ENCODE measurements at places on chromosomes 16 and 17. TPM values are rescaled to one million over a fixed set of nuclear protein-coding genes. Genes with fewer than 3 reads are reported as not detected.

DCXR gene
- 44.3 TPM for total RNA-seq

TBC1D3I gene
- total RNA-seq = not detected

SGCA gene
- not detected for total RNA-seq

MYH1 gene
- not detected for total RNA-seq

OTOP2 gene
- total RNA-seq = not detected

DNA sequence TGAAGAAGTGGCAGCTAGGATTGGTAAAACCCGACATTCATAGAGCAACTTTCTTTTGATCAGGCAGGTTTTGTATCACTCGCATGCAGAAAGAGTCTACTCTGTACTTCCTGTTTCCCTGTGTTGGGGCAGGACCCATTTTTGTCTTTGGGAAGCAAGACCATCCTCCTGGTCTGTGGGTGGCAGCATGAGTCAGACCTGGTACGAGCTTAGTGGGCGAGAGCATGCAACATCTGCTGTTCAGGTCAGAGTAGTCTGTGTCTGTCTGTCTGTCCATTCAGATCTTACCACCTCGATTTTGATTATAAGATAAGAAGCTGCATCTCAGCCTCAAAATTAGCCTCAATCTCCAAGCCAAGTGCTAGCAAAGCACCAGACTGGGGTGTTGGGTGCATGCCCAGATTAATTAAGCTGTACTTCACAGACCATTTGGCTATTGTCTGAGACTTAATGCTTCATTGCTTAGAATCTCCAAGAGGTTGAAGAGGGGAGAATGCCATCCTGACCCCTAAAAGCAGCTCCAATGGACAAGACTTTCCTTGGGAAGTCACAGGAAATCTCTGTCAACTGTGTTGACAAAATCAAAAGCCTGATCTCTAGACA, 110.9 kb downstream of the XYLT1 start:
- no peak for DNase-seq

DNA sequence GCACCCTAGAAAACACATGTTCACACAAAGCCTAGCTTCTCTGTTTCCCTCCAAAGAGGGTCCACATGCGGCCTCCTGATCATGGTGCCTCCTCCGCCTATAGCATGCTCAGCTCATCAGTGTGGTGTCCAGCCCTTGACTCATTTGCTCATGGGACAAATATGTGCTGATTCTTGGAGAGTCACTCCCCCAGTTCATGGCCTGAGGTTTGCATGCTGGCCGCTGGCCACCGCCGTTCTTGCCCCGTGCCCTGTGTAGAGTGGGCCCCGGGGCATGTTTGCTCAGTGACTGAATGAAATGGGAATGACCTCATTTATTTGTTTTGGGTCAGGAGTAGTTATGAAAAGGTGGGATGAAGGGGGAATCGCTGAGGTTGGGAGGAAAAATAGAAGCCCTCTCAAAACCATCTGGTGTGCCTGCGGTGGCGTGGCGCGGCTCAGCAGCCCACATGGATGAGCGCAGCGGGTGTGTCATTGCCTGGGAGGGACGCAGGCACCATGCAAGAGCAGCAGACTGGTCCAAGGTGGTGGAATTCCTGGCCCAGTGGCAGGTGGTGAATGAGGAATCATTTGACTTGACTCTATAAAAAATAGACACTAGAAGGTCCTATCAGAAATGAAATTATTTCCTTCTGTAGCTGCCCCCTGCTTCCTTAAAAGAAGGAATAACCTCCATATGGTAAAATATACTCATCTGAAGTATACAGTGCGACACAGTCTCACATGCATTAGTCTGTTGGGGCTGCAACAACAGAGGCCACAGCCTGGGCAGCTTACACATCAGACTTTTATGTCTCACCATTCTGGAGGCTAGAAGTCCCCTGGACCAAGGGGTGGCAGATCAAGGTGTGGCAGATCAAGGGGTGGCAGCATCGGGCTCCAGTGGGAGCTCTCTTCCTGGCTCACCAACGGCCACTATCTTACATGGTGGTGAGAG, 31.7 kb downstream of the CRISPLD2 start:
- no peak for DNase-seq

- DNase-seq = no peak
These were observed 523 bp downstream of the KCTD2 start for GRCh38 chr17:75047398-75048098.

DNA sequence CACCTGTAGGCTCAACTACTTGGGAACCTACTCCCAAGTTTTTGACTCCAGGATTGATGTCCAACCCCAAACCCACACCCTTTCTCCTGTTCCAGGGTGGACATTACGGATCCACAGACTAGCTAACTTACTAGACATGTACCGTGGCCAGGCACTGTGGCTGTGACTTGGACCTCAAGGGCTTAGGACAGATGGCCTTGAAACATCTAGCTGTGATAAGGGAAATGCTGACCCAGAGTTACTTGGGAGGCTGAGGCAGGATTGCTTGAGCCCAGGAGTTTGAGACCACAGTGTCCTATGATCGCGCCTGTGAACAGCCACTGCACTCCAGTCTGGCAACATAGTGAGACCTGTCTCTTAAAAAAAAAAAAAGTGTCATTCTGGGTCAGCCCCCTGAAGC, 4.2 kb downstream of the STARD3 start:
- no peak for DNase-seq

- DNase-seq = no peak
These were observed 25.0 kb downstream of the XPO6 start for GRCh38 chr16:28186752-28187151.

DNA sequence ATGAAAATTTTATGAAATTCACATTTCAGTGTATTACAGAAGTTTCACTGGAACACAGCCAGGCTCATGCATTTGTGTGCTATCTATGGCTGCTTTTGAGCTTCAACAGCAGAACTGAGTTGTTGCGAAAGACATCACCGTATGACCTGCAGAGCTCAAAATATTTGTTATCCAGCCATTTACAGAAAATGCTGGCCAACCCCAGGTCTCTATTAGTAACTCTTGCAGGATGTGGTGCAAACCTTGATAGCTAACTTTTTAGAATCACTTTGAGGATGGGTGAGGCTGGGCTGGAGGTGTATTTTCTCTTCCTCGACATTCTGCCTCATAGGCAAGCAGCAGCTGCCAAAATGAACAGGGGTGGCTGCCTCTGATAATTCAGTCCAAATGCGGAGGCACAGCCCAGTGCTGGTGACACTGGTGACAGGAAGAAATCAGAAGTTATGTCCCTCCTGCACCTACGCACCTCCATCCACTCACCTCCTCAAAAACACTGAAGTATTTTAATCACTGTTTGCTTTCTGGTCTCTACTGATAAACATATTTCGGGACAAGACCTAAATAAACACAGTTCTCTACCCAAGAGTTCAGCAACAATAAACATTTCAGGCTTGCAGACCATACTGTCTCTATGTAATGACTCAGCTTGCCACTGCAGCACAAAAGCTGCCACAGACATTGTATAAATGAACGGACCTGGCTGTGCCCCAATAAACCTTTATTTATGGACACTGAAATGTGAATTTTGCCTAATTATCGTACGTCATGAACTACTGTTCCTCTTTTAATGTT, 28.5 kb downstream of the ARHGAP17 start:
- peak; percentile 38 for DNase-seq

DNA sequence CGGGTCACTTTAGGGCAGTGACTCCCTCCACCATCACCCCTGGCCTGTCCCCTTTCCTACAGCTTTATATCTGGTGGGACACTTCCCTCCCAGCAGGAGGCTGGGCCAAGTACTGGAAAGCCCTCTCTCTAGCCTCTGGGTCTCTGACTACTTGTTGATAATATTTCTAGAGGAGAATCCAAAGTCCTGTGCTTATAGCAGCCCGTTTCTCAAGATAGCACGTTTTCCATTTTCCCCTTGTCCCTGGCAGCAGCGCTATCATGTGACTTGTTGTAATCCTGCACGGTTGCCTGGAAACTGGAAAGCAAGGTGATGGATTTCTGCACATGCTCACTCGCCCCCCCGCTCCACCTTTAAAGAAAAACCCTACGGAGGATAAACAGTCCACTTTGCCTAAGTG, 3.3 kb upstream of the AXIN2 start:
- DNase-seq = no peak

- no peak for DNase-seq
These were observed 9.9 kb downstream of the ANKRD40 start for GRCh38 chr17:50697663-50698272.

Data from NCI-H460 (cell line).